D721Med (cell line): ENCODE measurements at places on chromosomes 3 and 15.

DNA sequence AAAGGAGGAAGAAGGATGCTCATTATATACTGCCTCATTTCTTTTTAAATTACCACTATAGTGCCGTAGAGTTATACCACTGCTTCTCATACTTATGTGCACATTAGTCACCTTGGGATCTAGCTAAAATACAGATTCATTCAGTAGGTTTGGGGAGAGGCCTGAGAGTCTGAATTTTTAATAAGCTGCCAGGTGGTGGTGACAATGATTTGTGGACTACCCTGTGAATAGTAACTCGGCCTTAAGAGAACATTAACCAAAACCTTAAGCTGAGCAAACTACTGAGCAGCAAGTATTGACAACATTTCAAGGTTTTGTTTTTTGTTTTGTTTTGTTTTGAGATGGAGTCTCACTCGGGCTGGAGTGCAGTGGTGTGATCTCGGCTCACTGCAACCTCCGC lies 19.8 kb downstream of the UBA5 start:
- no peak for DNase-seq

DNA sequence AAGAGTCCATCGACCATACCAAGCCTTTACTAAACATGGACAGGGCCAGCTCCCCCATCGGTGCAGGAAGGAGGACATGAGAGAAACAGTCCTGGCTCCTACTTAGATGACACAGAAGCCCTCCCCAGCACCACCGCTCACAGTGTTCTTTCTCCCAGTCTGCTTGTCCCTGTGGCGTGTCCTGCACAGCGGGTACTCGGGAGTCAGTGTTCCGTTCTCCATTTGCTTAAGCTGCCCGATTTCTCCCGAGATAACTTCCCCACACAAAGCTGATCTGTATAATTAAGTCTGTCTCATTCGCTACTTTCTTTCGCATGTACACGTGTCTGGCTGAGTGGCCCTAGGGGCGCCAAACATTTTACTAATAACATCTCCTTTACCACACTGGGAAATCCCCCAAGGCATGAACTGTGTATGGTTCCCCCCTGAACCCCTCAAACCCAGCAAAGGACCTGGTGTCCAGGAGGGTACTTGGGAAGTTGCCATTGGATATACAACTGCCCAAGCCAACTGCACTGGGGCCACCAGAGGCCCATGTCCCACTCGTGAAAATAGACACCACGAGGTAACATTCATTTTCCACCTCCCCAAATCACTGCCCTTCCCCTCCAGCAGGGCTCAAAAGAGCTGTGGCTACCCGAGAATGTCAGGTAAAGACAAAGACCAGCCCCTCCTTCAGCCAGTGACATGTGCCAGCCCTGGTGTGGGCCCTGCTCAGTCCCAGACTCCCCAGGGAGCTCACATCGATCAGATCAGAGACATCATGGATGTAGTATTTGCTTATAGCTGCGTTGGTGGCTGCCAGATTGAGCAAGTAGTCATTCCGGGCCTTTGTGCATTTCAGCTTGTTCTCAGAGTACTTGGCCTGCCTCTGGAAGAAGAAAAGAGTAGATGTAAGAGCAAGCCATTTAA lies 96.5 kb upstream of the RAD18 start:
- no peak for DNase-seq

- DNase-seq, result no peak
Measured at GRCh38 chr15:50055332-50055731, 63.7 kb downstream of the ATP8B4 start.

- no peak for DNase-seq
Measured at GRCh38 chr15:100931143-100931890, 12.2 kb downstream of the LRRK1 start.

DNA sequence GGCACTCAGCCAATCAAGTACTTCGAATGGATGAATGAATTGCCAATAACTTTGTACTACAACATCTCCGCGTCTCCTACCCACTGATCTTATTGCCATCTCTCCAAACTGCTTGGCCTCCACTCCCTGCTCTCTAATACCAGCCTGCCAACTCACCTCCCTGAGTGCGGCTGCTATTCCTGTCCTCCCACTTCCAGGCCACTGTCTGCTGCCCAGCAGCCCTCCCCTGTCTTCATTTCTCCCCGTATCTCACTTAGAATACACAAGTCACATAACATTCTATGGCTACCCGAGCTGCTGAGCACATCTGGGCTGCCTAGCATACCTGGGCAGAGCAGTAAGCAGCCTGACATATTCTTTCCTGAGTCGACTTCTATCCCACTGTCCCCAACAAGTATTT lies 149.9 kb upstream of the LRTM1 start:
- no peak for DNase-seq

- no peak for DNase-seq
Measured at GRCh38 chr3:52794612-52795099, at the start of gene ITIH3. TSS of gene ITIH3 (plus strand) at chr3:52794796. CDS start at chr3:52794804, 8 bp downstream.

DNA sequence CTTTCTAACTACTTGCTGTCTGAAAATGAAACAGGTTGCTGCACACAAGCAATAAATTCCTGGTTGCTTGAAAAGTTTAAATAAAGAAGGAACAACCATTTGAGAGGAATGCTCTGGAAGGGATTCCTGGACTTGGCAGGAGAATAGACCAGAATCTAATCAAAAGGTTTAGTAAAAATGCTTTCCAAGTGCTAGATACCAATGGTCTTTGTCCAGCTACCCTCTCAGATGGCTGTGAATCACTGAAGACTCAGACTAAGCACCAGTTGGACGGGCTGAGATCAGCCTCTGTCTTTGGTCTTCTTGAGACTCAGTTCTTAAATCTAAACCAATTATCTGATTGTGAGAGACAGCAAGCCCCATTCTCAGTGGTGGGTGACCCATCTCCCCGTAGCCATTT lies 27.7 kb upstream of the LPP start:
- no peak for DNase-seq

DNA sequence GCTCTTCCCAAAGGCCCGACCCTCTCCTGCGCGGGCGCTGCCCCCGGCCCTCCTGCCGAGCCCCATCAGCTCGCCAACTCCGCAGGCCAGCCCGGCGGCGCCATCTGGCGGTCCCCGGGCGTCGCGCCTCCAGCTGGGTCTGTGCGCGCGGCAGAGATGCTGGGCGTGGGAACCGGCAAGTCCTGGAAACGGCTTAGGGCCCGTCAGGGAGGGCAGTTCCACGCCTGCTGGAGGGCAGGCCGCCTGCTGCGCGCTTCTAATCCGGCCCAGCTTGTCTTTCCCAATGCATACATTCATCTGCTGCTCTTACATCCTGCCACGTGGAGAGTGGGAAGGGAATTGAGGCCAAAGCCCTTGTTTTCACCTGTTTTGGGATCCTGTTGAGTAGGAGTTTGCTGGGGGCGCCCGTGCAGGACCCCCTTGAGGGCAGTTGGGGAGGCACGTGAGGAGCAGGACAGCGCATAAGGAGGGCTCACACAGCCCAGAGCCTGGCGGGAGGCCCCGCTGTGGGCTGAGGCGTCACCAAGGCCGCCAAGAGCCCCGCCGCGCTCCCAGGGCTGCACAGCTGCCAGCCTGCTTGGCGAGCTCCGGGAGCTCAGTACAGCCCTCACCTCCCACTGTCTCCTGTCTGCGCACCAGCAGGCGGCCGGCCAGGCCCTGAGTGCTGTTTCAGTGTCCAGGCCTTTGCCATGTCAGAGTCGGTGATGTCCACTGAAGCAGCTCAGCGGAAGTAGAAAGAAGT lies 165.6 kb downstream of the NSMCE3 start:
- peak; percentile 88 for DNase-seq
